ENCODE measurements at places on chromosomes 2 and 18.

- no peak for DNase-seq
Observed at GRCh38 chr18:78538669-78539440, 440.8 kb upstream of the SALL3 start.

GRCh38 chr2:23484767-23485166 is 99.8 kb downstream of the KLHL29 start:
- DNase-seq = no peak

DNA sequence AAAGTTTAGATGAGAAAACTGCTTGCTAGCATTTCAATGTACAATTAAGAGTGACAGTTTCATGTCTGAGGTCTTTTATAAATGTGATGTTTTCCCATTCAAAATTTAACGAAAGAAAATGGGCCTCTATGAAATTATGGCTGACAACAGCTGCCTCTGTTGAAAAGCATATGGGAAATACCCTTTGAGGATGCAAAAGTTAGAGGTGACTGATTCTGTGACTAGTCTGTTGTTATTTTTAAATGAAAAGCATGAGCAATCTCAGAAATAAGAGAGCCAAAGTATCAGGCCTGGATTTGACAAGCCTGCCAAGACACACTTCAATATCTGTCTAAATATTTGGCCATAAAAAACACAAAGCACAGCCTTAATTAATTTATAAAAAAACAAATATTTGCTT is 580.8 kb downstream of the ERBB4 start:
- no peak for DNase-seq

- DNase-seq = no peak
Observed at GRCh38 chr18:53689886-53690285, 534.6 kb downstream of the MBD2 start.

- no peak for DNase-seq
Observed at GRCh38 chr2:33494155-33494779, 17.8 kb downstream of the RASGRP3 start.
